ENCODE measurements at places on chromosomes 6 and 20.

DNA sequence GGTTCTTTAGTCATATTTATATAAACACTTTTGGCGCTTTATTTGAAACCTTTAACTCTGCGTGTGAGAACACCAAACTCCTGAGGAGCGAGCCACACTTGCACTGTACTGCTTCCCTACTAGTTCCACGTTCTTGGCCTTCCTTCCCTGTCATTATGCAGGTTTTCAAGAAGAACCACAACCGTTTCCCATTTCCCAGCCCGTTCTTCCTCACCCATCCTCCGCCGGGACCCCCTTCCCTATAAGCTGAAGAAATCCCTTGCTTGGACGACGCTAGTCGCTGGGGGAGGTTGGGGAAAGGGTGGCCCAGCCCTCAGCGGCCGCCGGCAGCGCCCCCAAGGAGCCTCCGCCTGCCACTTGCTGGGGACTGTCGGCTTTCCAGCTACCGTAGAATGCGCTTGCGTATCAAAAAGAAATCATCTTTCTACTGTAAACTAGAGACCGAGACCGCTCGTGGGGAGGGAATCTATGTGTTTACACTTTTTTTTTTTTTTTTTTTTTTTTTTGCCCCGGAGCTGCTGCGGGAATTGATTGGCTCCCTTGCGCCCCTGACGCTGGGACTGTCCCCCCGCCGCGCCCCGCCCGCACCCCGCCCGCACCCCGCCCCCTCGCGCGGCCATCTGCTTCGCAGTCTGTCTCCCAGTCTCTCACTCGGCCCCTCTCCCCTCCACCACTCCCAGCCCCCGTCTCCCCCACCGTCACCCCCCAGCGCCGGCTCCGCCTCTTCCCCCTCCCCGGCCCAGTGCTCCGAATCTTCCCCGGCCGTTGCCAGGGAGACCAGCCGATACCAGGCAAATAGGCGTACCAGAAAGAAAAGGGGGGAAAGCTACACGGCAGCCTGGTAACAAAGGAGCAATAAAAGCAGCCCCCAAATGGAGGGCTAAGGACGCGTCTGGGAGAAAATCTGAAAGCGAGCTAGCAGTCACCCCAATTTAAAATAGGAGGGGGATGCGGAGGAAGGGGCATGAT, 2.3 kb upstream of the MARCKS start:
- peak; percentile 75 for DNase-seq

GRCh38 chr6:169115632-169116031, 138.0 kb downstream of the THBS2 start:
- DNase-seq = peak; percentile 51

DNA sequence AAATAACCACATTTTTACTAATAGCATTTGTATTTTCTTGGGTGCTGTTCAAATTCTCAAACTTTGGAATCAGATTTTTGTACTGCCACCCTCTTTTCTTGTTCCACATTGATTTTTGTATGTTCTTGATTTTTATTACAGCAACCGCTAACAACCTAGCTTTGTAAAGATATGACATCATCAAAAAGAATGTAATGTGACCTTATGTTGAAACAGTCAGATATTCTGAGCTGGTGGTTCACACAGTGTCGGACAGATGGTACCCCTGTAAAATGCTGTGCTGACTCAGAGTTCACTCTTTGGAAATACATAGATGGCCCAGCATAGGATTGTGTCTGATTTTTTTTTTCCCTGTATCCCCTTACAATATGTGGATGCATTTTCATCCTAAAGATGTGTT, 118.9 kb downstream of the QKI start:
- DNase-seq = peak; percentile 86

DNA sequence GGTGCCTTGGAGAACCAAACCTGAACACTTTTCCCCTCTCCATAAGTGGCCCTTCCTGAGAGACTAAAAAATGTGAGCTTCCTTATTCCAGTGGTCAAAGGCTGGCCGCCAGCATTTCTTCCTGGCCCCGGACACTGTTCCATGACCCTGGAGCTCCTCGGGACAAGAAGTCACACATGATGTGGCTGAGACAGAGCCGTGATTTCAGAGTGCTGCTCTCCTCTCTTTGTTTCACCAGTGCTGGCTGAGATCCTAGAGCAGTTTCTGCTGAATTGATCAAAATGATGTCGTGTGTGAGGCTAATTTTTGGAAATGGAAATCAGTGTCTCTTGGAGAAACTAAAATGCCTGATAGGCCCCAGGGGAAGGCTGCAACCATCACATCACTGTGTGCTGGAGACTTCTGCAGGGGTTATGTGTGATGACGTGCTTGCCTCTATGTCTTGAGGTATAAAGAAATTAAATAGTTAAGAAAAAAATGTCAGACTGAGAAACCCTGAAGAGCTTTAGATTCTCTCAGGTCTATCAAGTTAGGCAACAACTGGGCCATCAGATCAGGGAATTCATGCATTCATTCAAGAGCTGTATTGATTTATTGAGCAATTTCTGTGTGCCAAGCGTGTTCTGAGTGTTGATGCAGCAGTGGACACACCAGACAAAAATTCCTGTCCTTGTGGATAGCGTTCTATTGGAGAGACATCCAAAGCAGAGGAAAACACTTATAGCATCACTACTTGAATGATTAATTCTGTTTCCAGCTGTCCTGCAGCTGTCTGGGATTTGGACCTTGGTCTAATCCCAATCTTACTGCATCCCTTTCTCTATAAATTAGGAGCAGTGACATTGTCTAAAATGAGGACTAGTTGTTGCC, 72.7 kb upstream of the CCN6 start:
- DNase-seq = no peak

- DNase-seq = no peak
Measured at GRCh38 chr6:33719326-33719987, 8.0 kb upstream of the UQCC2 start.

DNA sequence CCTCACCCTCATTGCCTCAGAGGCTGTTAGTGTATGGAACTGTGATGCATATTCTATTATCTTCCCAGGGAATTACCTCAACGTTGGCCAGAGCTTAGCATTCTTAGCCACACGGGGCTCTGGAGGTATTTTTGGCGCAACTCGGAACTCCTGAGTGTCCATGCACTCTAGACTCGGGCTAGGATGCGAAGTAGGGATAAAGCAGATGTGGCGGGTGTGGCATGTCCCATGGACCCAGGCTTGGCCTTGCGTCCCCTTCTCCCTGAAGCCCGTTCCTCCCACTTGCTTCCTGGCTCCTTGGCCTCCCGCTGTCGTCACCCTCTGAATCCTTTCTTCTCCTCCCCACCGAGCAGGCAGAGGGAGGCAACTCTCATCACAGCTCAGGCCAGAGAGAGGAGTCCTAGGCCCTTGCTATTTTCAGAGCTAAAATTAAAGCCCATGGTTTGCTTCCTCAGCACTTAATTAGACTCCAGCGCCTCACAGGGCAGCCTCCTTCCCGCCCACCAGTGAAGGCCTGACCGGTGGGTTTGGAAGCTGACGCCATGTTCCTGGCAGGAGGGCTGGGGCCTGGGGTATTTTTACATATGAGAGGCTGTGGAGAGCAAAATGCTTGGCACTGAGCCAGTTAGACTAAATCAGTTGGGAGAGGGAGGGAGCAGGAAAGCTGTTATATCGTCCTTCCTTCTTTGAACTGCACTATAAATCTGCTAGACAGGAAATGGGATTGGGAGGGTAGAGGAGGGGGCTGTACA, 138.7 kb downstream of the FOXO3 start:
- peak; percentile 16 for DNase-seq
